ENCODE measurements at places on chromosomes 4 and X. TPM values are rescaled to one million over a fixed set of nuclear protein-coding genes. Genes with fewer than 3 reads are reported as not detected.

MMGT1 gene
- total RNA-seq = 9.5 TPM

APELA gene
- not detected for total RNA-seq

CITED1 gene
- total RNA-seq = 0.23 TPM

CXCL1 gene
- total RNA-seq = 69.7 TPM

DGKK gene
- total RNA-seq = not detected

MAML3 gene
- total RNA-seq = 1.2 TPM

RAB9B gene
- total RNA-seq = 0.78 TPM

POLN gene
- 5.3 TPM for total RNA-seq

MTMR8 gene
- not detected for total RNA-seq

ADGRG2 gene
- not detected for total RNA-seq

GPR82 gene
- total RNA-seq = not detected

GRIA3 gene
- total RNA-seq = 25.1 TPM

TCEANC gene
- total RNA-seq = 3.9 TPM

GRK4 gene
- total RNA-seq = 3.8 TPM

DCHS2 gene
- total RNA-seq = not detected

TREX2 gene
- total RNA-seq = 1.8 TPM

HSFX4 gene
- total RNA-seq = not detected

TBX22 gene
- not detected for total RNA-seq

LRIT3 gene
- total RNA-seq = under 0.01 TPM

GIMD1 gene
- not detected for total RNA-seq

PDE6B gene
- total RNA-seq = 1.2 TPM

FAM114A1 gene
- total RNA-seq = 526 TPM

PDZD11 gene
- 44.8 TPM for total RNA-seq
